ENCODE measurements at places on chromosomes 3 and 15.

DNA sequence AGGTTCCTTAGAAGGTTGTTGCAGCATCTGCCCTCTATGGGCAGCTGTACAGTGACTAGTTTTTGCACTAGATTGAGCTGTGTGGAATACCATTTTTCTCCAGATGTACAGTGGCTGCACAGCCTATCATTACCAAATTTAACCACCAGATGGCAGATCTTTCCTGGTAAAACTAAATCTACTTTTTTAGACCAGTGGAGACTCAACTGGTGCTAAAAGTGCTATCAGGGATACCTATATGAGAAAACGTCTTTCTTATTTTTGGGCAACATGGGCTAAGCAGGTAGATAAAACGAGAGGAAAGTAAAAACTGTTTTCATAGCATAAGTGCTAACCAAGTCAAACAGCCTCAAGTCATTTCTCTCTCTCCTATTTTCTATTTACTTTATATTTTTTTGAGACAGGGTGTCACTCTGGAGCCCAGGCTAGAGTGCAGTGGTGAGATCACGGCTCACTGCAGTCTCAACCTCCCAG, 21.2 kb downstream of the IGSF10 start:
- H3K4me1 ChIP-seq: no peaks in the 10 kb centered on the region
- DNase-seq: no peak
- H3K4me3 ChIP-seq: no peak overlapping the region
- H3K27ac ChIP-seq: no peak overlapping the region
- H3K27me3 ChIP-seq: no peaks in the 10 kb centered on the region

DNA sequence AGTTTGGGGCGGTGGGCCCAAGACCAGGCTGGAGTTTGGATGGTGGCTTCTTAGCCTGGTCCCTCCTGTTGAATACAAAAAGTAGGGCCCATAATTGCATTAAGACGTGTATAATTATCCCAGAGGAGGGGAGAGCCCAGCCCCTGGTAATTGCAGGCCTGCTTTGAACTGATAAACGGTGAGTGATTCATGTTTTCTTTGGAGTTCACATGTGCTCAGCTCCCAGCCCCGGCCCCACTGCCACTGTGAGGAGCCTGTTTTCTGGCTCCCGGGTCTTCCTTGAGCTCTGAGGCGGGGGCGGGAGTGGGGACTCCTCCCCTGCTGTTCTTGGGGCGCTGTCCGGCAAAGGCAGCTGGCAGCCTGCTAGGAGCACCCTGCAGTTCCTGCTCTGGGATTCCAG, 3.1 kb downstream of the PLXNA1 start:
- no peaks in the 10 kb centered on the region for H3K27me3 ChIP-seq
- no peak overlapping the region for H3K27ac ChIP-seq
- no peak overlapping the region for H3K4me3 ChIP-seq
- DNase-seq: no peak
- H3K4me1 ChIP-seq: peaks cover 26% of the 10 kb centered on the region

DNA sequence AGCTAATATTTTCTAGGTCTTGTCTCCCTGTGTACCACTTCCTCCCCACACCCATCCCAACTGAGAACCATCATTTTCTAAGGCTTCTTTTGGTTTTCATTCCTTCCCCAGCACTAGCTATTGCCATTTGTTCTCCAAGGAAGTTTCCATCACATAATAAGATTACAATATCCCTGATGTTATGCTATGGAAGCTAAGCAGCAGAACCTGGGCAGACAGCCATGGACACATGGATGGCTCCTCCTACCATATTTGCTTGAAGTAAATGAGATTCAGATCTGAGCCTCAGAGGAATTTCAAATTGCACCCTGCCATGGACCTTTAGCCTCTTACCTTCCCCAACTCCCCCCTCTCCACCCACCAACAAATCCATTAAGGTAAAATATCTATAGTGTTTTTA, 31.5 kb downstream of the GASK1A start:
- DNase-seq: no peak
- H3K27me3 ChIP-seq: no peaks in the 10 kb centered on the region
- H3K4me3 ChIP-seq: no peak overlapping the region
- H3K4me1 ChIP-seq: no peaks in the 10 kb centered on the region
- H3K27ac ChIP-seq: no peak overlapping the region

DNA sequence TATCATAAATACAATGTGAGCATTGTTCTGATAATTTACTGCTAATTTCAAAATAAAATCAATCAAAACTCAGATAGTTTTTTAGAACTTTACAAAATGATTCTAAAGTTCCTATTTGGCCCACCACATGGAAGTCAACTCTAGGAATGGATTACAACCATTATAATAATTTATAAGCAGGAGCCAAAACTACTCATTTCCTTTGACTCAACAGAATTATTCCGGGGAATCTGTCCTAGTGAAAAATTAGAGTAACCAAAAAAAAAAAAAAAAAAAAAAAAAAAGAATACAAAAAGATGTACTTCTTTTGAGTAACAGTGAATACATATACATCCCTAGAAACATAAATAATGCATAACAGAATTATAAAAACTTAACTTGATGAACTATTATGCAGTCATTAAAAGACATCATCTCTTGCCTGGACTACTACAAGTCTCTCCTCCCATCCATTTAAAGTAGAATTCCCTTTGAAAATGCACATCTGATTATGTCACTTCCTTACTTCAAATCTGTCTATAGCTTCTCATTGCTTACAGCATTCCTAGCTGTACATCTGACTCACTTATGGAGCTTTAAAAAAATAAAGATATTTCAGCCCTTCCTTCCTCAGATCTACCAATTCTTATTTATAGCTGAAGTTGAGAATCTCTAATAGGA, 43.4 kb downstream of the HDGFL3 start:
- no peak overlapping the region for H3K4me3 ChIP-seq
- no peaks in the 10 kb centered on the region for H3K4me1 ChIP-seq
- no peaks in the 10 kb centered on the region for H3K36me3 ChIP-seq
- DNase-seq: no peak

- H3K27me3 ChIP-seq: no peaks in the 10 kb centered on the region
- no peaks in the 10 kb centered on the region for H3K36me3 ChIP-seq
- H3K27ac ChIP-seq: no peak overlapping the region
Measured at GRCh38 chr3:127729556-127730056, 56.9 kb downstream of the ABTB1 start.

GRCh38 chr15:98787936-98788757, 139.8 kb downstream of the IGF1R start:
- H3K4me3 ChIP-seq: no peak overlapping the region
- H3K36me3 ChIP-seq: no peaks in the 10 kb centered on the region

- H3K27ac ChIP-seq: peak overlapping the region; percentile 89
- H3K4me3 ChIP-seq: peak overlapping the region; percentile 84
- no peaks in the 10 kb centered on the region for H3K27me3 ChIP-seq
- no peaks in the 10 kb centered on the region for H3K36me3 ChIP-seq
Measured at GRCh38 chr15:45187578-45187893, 230 bp downstream of the SHF start.

GRCh38 chr3:8990266-8991215, 27.3 kb upstream of the RAD18 start:
- no peaks in the 10 kb centered on the region for H3K4me1 ChIP-seq
- no peak overlapping the region for H3K4me3 ChIP-seq
- H3K36me3 ChIP-seq: no peaks in the 10 kb centered on the region
- no peak overlapping the region for H3K27ac ChIP-seq
- DNase-seq: no peak

- H3K27me3 ChIP-seq: no peaks in the 10 kb centered on the region
- no peaks in the 10 kb centered on the region for H3K4me1 ChIP-seq
- DNase-seq: no peak
- no peaks in the 10 kb centered on the region for H3K36me3 ChIP-seq
Measured at GRCh38 chr3:195555110-195555509, 12.0 kb upstream of the PPP1R2 start.

DNA sequence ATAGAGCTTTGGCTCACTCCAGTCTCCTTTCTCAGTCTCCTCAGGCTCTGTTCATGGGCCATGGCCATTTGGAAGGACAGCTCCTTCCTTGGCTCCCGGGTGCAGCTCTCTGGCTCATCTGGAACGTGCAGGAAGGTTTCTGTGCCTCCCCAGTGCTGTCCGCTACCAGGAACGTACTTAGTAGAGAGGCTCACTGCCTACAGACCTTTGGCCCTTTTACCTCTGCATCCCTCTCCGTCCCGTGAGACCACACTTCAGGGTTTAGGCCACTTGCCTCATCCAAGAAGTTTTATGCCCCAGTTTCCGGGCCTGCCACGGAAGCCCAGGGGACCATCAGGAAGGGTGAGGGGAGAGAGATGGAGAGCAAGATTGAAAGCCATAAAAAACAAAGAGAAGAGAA, 20.9 kb downstream of the GRK7 start:
- no peaks in the 10 kb centered on the region for H3K4me1 ChIP-seq
- H3K4me3 ChIP-seq: no peak overlapping the region
- no peaks in the 10 kb centered on the region for H3K36me3 ChIP-seq
- DNase-seq: no peak
- H3K27ac ChIP-seq: no peak overlapping the region

DNA sequence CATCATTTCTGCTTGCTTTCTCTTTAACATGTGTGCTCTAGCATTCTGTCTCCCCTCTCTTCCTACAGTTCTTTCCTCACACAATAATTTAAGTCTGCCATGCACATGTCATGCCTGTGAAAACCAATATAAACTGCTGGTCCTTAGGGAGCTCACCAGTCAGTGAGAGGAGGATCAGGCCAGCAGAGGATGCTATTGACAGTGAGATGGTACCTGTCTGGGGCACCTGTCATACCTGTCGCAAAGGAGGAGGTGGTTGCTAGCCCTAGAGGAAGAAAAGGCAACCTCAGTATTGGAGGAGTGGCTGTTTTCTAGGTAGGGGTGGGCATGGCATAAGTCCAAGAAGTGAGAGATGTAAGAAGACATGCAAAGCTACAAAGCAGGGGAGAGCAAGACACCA, 194.6 kb downstream of the GABRG3 start:
- H3K27me3 ChIP-seq: no peaks in the 10 kb centered on the region
- H3K4me3 ChIP-seq: no peak overlapping the region
- no peaks in the 10 kb centered on the region for H3K36me3 ChIP-seq
- H3K27ac ChIP-seq: no peak overlapping the region
- H3K4me1 ChIP-seq: no peaks in the 10 kb centered on the region
